ENCODE measurements at places on chromosomes 7 and 10.

DNA sequence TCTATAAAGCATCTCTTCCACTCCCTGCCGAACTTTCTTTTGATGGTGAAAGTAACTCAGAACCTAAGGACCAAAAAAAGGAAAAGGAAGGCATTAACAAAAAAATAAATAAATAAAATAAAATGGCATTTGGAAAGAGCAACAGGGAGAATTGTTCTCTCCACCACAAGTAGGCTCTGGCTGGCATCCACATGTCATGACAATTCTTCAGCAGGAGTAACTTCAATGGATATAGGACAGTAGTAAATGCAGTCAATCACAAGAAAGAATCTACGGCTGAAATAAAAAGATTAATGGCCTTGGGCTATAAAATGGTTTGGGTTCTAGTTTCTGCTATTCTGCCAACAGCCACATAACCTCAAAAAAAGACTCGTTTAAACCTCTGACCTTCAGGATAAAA, 23.9 kb downstream of the NCAPG2 start:
- no peak for DNase-seq

GRCh38 chr10:97259119-97259518, 33.3 kb downstream of the ARHGAP19 start:
- peak; percentile 96 for DNase-seq

GRCh38 chr7:134766779-134767519, 12.5 kb upstream of the CALD1 start:
- no peak for DNase-seq

- DNase-seq = no peak
Observed at GRCh38 chr7:7554021-7554432, 12.7 kb upstream of the MIOS start.

DNA sequence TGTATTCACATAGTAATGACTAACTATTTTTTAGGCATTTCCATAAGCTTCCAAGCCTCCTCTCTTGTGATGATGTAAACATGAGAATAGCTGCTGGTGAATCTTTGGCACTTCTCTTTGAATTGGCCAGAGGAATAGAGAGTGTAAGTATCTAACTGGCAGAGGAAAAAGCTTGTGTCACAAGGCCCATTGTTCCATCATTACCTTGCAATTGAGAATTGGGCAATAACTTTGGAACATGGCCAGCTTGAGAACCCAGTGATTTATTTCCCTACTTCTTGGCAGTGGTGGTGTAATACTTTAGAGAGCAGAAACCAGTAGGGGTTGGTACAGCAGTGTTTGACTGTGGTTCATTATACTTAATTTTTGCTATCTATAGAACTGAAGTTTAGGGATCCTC, 12.0 kb downstream of the IFRD1 start:
- peak; percentile 86 for DNase-seq

DNA sequence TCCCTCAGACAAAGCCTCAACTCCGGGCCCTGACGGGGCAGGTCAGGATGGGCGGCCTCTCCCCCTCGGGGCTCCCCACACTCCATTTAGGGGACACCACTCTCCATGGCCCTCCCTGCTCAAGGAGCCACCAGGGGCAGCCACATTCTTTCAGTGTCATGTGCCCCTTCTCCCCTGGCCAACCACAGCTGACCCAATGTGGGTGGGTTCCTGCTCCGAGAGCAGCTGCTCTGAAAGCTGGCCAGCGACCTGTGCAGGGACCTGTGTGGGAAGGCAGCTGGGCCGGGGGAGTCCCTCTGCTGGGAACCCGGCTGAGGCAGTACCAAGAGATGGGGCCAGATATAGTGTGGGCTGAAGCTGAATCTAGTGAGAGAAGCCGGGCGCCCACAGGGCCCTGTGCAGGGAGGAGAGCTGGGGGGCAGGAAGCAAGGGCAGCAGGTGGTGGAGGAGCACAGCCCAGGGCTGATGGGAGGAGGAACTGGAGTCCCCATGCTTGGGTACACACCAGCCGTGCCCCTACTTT, 40.6 kb upstream of the NPFFR1 start:
- DNase-seq = no peak

DNA sequence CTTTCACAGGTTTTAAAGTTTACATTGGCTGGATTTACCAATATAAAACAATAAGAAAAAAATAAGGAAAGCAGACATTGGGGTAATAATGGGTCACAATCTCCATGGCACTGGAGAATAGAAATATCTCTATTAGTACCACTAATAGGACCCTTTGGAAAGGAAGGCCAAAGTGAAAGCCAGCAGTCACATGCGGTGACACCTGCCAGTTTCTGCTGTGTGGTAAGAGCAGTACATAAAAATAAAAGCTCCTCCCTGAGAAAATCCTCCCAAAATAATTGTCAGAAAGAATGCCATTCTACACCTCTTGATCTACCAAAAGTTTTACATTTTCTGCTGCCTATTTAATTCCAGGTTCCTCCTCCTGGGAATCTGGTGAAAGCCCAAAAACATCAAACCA, 30.4 kb upstream of the SLC13A1 start:
- DNase-seq = no peak

- DNase-seq = no peak
Observed at GRCh38 chr10:80277016-80277415, 12.4 kb downstream of the MAT1A start.

GRCh38 chr10:78524941-78525340, 491.3 kb downstream of the RPS24 start:
- no peak for DNase-seq

DNA sequence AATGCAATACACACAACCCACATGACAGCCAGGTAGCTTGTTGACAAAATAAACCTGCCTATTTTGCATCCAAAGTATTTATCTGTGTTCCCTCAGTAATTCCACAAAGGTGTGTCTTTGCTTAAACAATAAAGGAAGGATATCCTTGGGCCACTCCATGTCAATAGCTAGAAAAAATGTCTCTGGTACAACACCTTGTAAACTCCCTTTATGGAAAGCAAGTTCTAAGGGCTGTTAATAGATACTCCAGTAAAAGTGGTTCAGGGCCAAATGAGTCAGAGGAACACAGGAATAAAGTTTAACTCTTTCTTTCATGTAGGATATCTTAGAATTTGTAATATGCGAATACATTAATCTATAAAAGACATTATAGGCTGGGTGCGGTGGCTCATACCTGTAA, 96.9 kb upstream of the LRRTM3 start:
- peak; percentile 14 for DNase-seq

DNA sequence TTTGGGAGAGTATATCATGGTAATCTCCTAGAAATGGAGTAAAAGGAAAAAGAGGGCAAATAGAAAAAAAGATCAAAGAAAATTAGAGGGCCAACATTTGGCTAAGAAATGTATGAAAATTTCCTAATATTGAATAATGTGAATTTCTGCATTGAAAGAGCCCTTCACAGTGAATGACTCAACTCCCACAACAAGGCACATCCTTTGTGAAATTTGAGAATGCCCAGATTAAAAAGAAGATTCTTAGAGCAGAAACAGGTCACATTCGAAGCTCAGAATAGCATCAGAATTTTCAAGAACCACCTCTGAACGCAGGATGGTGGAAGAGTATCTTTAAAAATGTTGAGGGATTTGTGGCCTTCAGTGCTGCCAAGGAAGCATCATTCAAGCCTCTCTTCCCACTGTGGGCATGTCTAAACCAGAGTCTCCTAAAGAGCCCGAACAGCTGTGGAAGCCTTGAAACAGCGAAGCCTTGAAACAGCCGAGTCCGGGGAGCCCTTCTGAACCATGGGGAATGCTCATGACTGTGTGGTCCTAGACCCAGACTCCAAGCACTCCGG, 43.6 kb downstream of the GUSB start:
- no peak for DNase-seq

DNA sequence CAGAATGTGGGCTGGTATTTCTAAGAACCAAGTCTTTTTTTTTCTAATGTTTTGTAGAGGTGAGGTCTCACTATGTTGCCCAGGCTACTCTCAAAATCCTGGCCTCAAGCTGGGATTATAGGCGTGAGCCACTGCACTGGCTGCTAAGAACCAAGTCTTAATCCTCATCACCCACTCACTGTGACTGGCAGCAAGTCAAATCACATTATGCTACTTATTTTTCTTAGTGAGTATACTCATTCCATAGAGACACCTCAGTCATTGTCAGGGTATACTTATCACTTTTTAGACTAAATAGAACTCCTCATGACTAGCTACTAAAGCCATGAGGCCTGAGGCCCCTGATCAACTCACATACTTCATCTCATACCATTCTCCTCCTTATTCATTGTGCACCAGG, 116.1 kb downstream of the STRA8 start:
- no peak for DNase-seq

DNA sequence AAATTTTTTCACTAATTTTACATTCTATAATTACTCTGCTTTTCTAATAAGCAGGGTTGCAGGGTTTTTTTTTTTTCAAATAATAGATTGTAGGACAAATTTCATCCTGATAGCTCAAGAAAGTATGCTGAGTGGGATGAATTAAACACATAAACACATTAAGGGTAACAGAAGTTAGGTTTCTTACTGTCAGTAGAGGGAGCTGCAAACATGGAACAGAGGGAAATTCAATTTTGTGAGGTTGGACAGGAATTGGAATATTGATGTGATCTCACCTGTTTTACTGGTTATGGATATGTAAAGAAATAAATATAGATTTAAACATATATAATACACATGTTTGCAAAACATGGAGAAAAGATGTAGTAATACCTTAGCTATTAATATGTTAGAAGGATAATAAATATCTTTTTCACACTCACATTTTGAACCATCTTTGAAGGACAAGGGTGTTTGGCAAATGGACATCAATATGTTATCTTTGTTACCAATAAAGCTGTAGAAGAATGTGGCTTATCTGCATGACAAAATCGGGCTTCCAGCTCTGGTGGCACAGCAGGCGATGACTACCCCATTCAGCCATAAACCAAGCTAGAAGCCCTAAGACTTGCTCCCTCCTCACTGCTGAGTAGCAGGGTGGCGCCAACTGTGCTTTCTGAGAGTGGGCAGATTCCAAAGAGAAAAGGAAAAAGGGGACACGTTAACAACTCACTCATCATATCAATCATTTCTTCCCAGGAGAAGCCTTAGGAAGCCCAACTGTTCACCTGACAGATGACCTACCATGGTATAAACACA, 1257.4 kb downstream of the GATA3 start:
- no peak for DNase-seq

DNA sequence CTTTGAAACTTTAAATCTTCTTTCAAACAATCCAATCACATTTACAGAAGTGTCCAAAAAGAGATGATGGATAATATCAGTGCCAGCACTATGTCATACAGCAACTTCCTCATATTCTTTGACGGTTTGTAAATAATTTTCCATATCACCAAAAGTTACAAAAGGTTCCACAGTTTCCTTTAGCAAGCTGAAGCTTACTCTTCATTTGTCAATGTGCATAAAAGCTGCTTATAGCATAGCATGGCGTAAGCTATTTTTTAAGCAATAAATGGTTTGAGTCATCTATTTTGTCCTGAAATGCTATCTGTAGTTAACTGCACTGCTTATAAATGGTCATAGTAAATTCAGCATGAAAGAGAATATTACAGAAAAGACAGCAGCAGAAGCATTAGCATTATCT, 95.1 kb downstream of the ETV1 start:
- no peak for DNase-seq

- no peak for DNase-seq
Observed at GRCh38 chr10:119189811-119190282, 11.2 kb upstream of the PRDX3 start.

GRCh38 chr7:47759056-47759706, 177.3 kb upstream of the TNS3 start:
- DNase-seq = no peak

- no peak for DNase-seq
Observed at GRCh38 chr7:154178895-154179294, 126.7 kb downstream of the DPP6 start.

DNA sequence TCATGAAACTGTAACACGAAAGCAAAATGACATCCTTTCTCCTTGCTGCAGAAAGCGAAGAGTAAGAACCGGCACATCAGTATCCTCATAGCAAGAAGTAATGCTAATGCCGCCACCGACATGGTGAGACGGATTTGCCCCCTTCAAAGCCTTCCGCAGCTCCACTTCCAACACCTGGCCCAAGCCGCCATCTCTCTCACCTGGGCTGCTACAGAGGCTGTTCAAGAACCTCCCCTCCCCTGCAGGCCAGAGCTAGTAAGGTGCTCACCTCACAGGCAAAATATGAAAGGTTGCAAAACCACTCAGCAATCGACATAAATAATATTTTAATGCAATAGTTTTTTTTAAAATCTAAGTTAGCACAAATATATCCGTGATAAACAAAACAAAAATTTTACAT, 123.9 kb upstream of the FRMD4A start:
- no peak for DNase-seq

Data from small intestine (tissue), 16 donors.